Osteocyte (in vitro differentiated cells): ENCODE measurements at places on chromosomes 11 and 22. TPM values are rescaled to one million over a fixed set of nuclear protein-coding genes. Genes with fewer than 3 reads are reported as not detected.

The MUC15 gene
- total RNA-seq = not detected in 2 replicates

DNA sequence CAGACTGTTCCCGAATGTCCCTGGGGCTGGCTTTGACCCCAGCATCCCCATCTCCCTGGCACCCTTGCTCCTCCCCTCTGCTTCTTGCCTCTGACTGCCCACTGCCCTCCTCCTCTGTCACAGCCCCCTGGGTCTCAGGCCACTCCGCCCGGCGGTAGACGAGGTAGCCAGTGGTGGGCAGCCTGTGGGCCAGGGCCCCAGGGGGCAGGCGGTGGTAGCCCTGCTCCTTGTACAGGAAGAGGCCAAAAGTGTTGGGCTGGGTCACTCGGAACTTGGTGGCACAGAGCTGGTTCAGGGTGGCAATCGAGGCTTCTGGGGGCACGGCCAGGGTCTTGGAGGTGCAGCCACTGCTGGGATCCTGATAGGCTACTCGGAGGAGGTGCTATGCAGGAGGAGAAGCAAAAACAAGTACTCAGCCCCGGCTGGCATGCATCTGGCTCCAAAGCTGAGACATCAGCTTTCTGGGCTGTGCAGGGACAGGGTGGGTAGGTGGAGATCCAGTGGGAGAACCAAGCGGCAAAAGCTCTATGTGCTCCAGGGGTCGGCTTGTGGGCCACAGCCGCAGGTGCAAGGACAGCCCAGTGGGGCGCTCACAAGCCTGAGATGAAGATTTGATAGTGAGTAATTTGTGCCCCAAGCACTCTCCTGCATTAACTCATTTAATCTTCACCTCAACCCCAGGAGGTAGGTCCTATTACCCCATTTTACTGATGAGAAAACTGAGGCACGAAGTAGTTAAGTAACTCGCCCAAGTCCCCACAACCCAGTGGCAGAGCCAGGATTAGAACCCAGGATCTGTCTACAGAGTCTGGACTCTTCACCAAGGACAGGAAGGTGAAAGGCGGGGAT is 3.6 kb downstream of the RIN1 start:
- H3K27me3 ChIP-seq = no peaks in the 10 kb centered on the region
- H3K36me3 ChIP-seq = peaks cover 6% of the 10 kb centered on the region
- H3K4me1 ChIP-seq = peaks cover 51% of the 10 kb centered on the region
- no peak for DNase-seq

GRCh38 chr11:2093575-2094353 is 45.4 kb downstream of the IGF2 start:
- H3K27me3 ChIP-seq = no peaks in the 10 kb centered on the region
- DNase-seq = no peak
- H3K4me3 ChIP-seq = no peak overlapping the region
- no peaks in the 10 kb centered on the region for H3K36me3 ChIP-seq
- H3K27ac ChIP-seq = no peak overlapping the region
- peaks cover 48% of the 10 kb centered on the region for H3K4me1 ChIP-seq

- DNase-seq = no peak
- no peaks in the 10 kb centered on the region for H3K36me3 ChIP-seq
- H3K4me3 ChIP-seq = no peak overlapping the region
- no peaks in the 10 kb centered on the region for H3K4me1 ChIP-seq
- no peak overlapping the region for H3K27ac ChIP-seq
Observed at GRCh38 chr11:118834427-118835028, 43.6 kb upstream of the DDX6 start.

DNA sequence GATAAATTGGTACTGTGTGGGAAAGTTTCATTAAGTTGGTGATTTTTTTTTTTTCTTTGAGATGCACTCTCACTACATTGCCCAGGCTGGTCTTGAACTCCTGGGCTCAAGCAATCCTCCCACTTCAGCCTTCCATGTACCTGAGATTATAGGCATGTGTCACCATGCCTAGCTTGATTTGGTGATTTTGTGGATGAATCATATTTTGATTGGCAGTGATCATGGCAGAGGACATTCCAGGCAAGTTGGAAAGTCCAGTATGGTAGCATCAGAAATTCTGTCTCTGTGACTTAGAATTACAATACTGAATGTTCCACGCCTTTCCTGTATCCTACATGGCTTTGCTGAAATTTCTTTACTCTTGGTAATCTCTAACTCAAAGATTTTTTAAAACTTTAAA is 49.4 kb downstream of the HORMAD2 start:
- no peak overlapping the region for H3K4me3 ChIP-seq
- no peak overlapping the region for H3K27ac ChIP-seq
- H3K27me3 ChIP-seq = no peaks in the 10 kb centered on the region

DNA sequence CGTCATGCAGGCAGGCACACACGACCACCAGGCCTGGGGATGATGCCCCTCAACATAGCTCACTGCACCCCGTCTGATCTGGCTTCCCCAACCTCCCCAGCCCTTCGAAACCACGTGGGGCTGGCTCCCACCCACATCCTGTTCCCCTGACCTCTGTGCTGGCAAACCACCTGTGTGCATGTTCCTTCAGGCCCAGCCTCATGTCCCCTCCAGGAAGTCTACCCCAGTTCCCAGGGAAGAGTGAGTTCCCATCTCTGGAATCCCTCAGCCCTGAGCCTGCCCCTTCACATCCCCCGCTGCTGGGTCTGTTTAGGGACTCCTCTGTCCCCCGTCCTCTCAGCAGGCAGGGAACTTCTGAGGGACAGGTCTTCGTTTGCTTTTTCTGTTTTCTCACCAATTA is 7.1 kb downstream of the SLC7A4 start:
- peaks cover 17% of the 10 kb centered on the region for H3K4me1 ChIP-seq
- H3K27ac ChIP-seq = no peak overlapping the region
- H3K27me3 ChIP-seq = no peaks in the 10 kb centered on the region
- no peak for DNase-seq
